ENCODE measurements at places on chromosomes 5 and 9.

DNA sequence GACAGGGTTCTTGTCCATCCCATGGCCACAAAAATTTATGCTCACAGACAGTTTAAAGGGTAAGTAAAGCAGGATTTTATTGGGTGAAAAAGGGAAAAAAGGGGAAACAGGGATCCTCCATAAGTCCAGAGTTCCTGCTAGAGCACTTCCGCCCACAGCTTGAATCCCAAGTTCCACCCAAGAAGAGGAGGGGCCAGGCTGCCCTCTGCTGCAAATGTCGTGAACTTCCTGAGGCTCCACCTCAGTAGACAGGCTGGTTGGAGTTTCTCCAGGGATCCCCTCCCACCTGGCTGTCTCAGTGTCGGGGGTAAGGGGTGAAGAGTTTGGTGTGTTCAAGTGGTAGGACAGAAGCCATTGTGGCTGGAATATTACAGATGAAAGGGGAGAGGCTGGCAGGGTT, 275.0 kb upstream of the SGCD start:
- DNase-seq, result no peak

DNA sequence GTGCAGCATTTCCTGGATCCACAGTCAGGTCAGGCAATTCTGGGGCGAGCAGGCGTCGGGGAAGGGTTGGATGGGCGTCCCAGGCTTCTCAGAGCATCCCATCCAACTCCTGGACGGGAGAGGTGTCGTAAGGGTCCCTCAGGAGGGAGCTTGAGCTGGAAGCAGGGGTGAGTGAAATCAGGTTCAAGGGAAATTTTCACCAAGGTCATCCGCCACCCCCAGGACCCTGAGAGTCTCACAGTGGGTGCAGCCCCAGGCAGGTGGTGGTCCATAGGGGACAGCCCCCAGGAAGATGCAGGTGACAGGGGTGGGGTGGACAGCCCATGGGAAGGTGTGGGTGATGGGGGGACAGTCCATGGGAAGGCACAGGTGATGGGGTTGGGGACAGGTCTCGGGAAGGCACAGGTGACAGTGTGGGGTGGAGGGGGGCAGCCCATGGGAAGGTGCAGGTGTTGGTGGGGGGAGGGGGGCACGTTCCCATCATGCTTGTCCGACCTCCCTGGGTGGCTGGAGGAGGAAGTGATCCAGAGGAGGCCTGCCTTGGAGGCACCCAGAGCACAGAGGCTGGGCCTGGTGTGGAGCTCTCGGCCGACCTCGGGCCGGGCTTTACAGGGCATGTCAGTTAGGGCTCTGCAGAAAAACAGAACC, 48.9 kb downstream of the AHRR start:
- no peak for DNase-seq

GRCh38 chr9:14238518-14238917, 75.4 kb downstream of the NFIB start:
- no peak for DNase-seq

DNA sequence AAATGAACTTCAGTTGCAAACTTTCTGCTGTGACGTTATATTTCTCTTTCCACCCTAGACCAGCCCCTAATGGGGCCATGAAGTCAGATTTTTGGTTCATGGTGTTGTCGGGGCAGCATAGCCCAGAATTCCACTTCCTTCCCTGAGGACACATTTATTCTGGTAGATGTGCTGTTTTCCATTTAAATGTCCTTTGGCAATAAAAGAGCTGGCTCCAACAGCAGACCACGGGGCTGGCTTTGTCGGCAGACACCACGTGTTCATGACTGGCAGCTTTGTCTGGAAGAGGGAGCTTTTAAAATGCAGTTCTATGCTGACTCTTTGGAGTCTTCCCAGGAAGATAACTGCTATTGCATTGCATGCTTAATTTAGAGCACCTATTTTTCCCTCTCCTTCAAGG, 17.6 kb upstream of the LCP2 start:
- no peak for DNase-seq

- no peak for DNase-seq
These were observed 166.4 kb upstream of the PIK3R1 start for GRCh38 chr5:68049053-68049713.

DNA sequence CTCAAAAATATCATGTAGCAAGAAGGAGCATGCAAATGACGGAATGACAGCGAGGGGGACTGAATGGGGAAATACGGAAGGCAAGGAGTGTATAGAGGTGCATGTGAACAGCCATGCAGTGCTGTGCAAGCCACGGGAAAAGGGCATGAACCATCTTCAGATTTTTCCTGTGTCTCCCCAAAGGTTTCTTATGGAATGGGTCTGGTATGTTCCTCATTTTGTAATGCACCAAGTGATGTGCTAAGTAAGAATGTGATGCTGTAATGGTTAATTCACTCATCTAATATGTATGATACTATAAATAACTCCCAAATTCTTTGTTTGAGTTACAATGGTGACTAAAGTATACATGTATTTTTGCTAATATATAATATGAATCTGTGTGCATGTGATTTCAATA, 99.0 kb upstream of the DAB2 start:
- no peak for DNase-seq

- DNase-seq, result no peak
These were observed 16.5 kb upstream of the SPDL1 start for GRCh38 chr5:169567079-169567478.

DNA sequence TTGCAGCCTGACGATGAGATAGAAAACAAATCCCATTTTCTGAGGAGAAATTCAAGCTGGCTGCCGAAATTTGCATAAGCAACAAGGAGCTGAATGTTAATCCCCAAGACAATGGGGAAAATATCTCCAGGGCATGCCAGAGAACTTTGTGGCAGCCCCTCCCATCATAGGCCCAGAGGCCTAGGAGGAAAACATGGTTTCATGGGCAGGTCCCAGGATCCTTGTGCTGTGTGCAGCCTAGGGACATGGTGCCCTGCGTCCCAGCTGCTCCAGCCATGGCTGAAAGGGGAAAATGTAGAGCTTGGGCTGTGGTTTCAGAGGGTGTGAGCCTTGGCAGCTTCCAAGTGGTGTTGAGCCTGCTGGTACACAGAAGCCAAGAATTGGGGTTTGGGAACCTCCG, 48.8 kb upstream of the MAN2A1 start:
- DNase-seq, result no peak

GRCh38 chr5:127830157-127830556, 127.0 kb downstream of the CCDC192 start:
- DNase-seq, result no peak

DNA sequence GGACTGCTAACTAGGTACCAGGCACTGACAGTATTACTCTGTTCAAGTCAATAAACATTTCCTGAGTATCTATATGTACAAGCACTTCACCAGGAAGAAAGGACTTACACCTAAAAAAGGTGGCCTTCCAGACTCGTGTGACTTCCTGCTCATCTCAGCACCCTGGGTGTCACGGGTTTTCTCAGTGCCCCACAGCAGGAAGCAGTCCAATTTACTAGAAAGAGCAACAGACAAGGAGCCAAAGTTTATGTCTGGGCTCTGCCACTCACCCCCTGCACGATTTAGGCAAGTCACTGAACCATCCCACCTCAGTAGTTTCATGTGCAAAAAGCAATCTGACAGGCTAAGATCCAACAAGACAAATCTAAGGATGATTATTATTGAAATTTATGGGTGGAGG, 92.4 kb downstream of the TMEM215 start:
- no peak for DNase-seq

GRCh38 chr9:22102146-22103053, 93.3 kb upstream of the CDKN2B start:
- DNase-seq, result no peak

GRCh38 chr5:143148771-143149170, 254.7 kb downstream of the NR3C1 start:
- DNase-seq, result no peak

- peak; percentile 58 for DNase-seq
These were observed 169.8 kb upstream of the RAI14 start for GRCh38 chr5:34486160-34486848.

DNA sequence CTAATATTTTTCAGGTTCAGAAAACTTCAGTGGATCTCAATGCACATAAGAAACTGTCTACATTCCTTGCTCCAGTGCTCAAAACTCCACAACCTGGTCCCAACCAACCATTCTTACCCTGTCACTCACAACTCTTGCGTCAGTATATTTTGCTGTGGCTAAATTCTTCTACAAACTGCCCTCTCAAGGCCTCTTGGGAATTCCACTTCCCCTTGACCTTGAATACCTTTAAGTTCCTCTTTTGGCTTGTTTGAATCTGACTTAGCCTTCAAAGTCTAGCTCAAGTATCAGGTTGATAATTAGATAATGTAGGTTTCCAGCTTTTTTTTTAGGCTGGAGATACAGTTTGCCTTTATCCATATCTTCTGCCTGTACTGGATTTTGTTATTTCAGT, 128.3 kb downstream of the SLF1 start:
- no peak for DNase-seq

GRCh38 chr5:62645223-62645622, 66.6 kb downstream of the LRRC70 start:
- no peak for DNase-seq

GRCh38 chr5:912280-913091, 19.8 kb downstream of the TRIP13 start:
- DNase-seq, result peak; percentile 81

DNA sequence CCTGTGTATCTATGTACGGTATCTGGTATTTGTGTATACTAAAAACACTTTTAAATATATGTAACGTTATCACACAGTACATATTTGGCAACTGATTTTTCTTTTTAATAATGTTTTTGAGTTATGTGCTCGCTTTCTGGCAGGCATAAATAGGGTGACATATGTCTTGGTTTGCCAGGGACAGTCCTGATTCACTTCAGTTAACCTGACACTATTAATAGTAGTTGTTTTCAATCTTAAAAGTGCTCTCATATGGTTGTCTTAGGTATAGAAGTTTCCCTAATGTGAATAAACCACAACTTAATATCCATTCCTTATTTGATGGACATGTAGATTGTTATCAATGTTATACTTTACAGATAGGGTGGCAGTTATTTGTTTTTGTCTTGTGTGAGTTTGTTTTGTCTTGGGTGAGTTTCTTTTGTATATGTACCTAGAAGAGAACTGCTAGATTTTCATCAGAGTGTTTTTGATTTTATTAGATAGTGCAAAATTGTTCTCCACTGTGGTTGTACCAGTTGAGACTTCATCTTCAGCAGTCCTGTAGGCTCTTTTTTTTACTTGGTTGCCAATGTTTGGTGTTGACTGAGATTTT, 7.9 kb downstream of the G3BP1 start:
- no peak for DNase-seq

GRCh38 chr9:135341612-135342169, 137.9 kb upstream of the PPP1R26 start:
- no peak for DNase-seq

GRCh38 chr5:10268100-10268499, 18.0 kb downstream of the CCT5 start:
- no peak for DNase-seq

GRCh38 chr5:65413822-65414221, 67.9 kb downstream of the ADAMTS6 start:
- no peak for DNase-seq

- DNase-seq, result no peak
These were observed 626.7 kb downstream of the PRR16 start for GRCh38 chr5:121090822-121091221.

DNA sequence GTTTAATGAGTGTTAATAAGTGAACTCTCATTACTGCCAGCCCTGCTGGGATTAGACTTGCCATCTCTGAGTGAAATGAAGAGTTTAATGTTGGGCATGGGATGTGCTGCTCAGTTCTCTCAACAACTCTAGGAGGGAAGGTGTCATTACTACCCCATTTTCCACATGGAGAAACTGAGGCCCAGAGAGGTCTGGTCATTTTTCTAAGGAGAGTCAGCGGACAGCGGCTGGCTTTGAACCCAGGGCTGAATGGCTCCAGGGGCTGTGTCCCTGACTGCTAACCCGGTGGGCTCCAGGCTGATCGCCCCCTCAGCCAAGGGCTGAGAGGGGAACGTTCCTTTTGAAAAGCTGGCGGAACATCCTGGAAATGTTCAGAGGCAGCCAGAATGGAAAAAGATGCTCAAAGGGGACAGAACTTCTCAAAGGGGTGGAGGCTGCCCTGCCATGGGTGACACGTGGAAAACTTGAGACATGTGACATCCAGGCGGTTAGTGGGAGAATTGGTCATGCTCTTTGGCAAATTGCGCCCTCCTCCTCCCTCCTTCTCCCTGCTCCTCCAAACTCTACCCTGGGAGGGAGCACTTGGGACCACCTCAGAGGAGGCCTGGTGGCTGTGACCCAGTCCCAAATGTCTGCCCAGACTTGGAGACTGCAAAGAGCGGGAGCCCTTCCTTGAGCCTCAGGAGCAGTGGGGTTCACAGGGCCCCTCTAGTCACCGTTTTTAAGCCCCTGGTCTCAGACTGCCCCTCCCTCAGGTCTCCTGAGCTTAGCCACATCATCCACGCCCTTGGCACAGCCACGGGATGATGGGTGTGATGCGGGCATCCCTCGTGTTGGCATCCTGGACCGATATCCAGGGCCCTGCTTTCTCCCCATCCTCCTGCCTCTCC, 28.7 kb downstream of the DNM1 start:
- DNase-seq, result no peak

DNA sequence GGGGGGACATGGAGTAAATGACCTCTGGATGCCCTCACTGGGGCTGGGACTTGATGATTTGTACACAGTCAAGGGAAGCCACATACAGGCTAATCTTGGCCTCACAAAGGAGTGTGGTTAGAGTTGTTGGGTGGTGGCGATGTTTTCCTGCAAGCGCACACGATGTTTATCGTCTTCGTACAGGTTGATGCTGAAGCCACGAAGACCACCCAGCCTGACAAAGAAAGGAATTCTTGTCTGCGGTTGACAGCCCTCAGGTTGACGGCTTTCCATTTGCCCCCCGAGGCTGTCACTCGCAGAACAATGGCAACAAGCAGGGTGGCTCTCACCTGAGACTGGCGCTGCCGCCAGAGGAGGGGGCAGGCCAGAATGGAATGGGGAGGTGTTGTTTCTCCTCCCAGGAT, 14.1 kb upstream of the XPA start:
- DNase-seq, result no peak

DNA sequence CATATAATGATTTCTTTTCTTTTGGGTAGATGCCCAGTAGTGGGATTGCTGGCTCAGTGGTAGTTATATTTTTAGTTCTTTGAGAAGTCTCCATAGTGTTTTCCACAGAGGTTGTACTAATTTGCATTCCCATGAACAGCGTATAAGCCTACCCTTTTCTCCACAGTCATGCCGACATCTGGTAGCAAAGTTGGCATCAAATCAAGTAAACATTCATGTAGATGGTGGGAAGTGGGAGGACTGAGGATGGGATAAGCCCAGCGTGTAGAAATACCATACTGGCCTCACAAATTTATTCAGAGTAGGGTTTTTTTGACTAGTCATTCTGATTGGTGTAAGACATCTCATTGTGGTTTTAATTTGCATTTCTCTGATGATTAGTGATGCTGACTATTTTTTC, 115.4 kb downstream of the EGFLAM start:
- DNase-seq, result no peak

DNA sequence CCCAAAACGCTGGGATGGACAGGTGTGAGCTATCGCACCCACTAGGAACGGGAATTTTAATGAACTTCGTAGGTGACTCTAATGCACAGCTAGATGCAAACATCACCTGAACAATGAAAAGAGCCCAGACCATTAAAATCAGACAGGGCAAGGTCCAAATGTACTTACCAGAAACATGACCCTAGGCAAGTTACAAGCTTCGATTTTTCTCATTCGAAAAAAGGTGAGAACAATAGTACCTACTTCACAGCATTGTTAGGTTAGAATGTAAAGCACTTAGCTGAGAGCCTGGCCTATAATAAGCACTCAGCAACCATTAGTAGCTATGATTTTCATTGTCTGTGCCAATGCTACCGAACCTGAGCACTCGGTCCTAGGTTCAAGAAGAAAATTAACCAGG, 5.8 kb upstream of the KLHL3 start:
- DNase-seq, result no peak
